ENCODE measurements at places on chromosomes 12 and 14. TPM values are rescaled to one million over a fixed set of nuclear protein-coding genes. Genes with fewer than 3 reads are reported as not detected.
A peak's percentile ranks its signal among the peaks of the same experiment; 100 is the strongest.

Gene AQP5
- 2.8 TPM for polyA plus RNA-seq

Gene TUBA1B
- polyA plus RNA-seq = 1,231 TPM

Gene PDZRN4
- 8.0 TPM for polyA plus RNA-seq

Gene CCDC38
- 0.24 TPM for polyA plus RNA-seq

Gene NAA25
- 26.9 TPM for polyA plus RNA-seq

DNA sequence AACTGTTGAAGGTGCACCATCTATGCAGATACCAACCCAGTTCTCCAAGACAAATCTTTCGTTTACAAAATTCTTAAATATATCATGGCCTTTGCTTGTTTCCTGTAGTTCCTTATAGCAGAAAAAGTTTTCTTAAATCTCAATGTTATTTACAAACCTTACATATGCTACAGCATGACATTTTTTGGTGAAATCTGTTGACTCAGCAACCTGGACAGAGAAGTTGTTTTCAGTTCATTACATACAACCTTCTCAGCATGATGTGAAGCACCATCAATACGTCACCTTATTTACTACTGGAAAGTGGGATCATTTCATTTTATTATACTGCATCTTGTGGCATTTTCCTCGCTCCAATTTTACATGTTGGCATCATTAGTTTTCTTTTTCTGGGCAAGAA, 231.9 kb downstream of the SLC16A7 start:
- no peak for DNase-seq

DNA sequence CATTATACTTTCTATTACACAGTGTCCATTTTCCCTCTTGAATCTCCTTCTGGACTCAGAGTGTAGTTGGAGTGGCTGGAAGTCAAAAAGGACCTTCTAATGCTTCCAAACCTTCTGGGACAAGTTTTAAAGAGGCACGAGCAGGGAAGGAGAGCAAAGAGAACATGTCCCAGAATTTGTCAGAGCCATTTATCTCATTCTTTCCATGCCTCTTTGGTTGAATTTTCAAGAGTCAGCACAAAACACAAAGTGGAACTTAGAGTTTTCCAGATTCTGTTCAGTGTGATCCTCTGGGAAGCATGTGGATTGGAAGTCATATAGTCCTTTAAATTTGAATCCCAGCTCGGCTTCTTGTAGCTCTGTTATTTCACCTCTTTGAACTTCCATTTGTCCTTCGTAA, 138.2 kb upstream of the PWP1 start:
- DNase-seq = no peak

GRCh38 chr12:113409462-113410124, 5.9 kb upstream of the SDS start:
- DNase-seq = no peak

GRCh38 chr12:91983935-91984334, 161.7 kb downstream of the BTG1 start:
- no peak for DNase-seq

DNA sequence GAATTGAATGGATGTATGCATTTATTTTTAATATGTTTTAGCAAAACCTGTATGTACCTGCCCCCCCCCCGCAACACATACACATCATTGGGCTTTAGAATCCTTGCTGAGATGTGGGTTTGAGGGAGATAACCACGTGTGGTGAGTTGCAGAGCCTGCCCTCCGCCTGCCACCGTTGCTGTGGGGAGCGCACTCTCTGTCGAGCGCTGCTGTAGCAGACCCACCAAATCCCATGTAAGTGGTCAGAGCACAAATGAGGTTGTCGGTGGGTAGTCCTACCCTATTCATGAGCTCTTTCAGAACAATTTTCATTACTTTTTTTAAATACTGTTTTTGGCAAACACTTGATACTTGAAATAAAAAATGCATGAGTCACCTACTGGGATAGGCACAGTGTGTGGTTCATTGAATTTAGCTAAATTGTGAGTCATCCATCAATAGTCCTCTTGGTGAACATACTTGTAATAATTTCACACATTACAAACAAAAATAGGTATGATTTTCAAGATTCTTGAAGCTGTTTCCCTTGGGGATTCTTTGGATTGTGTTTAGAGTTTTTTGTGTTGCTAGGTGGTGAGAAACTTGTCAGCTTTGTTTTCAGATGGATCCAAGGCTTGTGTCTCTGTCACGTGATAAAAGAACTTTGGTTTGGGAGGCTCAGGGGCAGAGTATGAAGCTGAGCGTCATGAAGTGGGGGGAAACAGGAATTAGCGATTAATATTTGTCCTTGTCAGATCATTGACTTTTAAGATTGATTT, 107.6 kb downstream of the PTCSC3 start:
- no peak for DNase-seq

DNA sequence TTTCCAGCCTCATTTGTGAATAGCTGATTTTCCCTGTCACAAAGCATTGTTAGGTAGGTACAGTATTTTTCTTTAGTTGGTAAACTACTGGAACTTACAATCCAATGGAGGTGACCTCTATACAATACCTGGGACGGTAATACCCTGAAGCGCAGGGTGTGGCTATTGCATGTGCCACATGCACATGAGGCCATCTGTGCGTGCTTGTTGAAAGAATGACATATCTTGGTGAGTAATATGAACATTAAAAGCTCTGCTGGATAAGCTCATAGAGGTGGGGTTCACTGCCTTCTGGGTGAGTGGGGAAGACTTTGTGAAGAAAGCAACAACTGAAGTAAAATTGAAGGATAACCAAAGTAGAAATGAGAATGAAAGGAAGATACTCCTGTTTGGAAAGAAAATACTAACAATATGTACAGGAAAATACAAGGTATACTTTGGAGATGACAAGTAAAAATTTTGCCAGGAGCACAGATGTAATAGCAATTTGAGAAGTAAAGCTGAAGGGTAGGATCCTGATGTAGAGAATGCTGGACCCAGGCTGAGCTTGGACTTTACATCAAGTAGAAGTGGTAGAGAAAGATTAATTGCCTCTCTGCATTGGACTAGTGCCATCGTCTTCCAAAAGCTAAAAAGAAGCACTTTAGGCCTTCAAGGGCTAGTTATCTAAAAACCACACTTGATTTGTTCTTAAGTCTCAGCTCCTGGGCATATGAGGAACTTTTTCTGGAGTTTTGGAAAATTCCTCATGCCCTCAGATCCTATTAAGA, 97.1 kb downstream of the SLC38A6 start:
- no peak for DNase-seq

- no peak for DNase-seq
These were observed 15.9 kb downstream of the FAM181A start for GRCh38 chr14:93943052-93943451.

DNA sequence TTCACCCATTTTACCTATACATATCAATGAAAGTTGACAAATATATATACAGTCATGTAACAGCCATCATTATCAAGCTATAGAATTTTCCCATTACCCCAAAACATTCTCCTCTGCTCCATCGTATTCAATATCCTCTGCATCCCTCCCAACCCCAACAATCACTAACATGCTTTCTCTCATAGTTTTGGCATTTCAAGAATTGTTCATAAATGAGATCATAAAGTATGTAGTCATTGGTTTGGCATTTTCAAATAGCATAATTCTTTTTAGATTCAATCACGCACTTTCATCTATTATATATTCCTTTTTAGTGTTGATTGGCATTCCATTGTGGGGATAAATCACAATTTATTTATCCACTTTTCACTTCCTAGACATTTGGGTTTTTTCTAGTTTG, 866.0 kb upstream of the TMEM132C start:
- no peak for DNase-seq

GRCh38 chr12:76216585-76217472, 131.4 kb downstream of the BBS10 start:
- DNase-seq = no peak

- DNase-seq = no peak
These were observed 8.8 kb downstream of the ALKBH2 start for GRCh38 chr12:109084425-109084824.

DNA sequence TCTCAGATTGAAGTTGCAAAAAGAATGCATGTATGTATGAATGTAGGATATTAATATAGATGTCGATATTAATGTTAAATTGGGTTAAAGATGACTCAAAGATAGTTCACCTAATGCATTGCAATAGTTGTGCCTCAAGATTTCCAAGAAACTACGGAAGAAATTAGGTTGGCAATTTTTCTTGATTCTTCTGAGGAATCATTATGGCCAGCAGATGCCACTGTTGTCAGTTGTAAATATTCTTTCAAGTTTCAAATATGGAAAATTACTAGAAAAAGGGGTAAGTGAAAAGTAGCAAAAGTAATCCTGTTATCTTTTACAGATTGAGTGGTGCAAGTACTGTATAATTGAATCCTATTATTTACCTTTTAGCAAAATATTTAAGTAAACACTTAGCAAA, 202.1 kb downstream of the ADAMTS20 start:
- DNase-seq = no peak

DNA sequence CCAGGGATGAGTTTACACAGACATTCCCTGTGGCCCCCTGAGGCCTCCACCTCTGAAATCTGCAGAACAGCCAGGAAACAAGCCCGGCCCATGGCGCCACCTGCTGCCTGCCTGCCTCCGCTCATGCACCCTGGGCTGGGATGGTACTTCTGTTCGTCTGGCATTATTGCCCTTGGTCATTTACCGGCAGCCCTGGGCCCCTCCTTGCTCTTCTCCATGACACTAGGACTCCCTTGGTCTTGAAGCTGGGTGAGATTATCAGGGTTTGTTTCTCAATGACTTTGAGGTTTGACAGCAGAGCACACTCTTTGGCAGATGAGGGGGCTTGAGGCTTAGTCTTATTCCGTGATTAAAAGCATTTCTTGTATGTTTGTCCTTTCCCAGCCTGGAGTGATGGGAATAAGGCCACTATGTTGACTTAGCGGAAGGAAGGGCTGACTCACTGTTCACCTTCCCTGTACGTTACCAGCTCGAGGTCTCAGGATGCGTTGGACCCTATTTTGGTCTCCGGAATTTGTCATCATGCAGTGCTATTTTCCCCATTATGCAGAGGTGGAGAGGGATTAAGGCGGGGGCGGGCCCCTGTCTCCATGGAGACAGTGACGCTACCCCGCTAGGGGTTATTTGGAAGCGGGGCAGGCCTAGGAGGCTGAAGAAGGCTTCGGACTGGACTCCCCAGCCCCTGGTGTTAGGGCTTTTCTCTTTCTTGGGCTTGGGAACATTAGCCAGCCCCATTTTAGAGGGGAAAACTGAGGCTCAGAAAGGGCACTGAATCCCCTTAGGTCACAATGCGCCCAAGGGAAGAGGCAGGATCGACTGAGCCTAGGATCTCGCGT, 706 bp upstream of the PEX5 start:
- DNase-seq = peak; percentile 67

GRCh38 chr14:75286313-75286712, 7.7 kb downstream of the FOS start:
- no peak for DNase-seq

GRCh38 chr12:102043928-102044327, 17.9 kb downstream of the WASHC3 start:
- DNase-seq = no peak

DNA sequence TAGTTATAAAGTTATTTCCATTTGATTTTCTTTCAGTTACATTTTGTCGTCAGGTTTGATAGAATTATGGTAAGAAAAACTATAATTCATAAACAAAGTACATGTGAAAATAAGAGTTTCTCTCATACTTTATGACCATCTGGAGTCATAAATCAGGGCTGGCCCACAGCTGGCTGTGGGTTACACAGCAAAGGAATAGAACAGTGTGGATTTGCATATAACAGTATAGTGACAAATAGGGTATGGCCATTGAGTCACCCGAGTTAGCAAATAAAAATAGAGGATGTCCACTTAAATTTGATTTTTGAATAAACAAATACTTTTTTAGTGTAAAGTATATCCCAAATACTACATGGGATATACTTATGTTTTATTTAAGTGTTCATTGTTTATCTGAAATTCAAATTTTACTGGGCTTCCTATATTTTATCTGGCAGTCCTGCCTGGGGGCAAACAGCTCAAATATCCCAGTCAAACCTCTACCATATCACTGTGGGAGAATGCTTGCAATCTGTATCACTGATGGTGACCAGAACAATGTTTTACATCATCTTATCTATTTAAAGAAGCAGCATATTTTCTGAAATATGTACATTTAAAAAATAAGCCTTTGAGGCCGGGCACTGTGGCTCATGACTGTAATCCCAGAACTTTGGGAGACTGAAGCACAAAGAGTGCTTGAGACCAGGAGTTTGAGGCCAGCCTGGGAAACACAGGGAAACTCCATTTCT, 65.5 kb downstream of the KSR2 start:
- DNase-seq = no peak

- DNase-seq = no peak
These were observed 22.0 kb downstream of the FGF6 start for GRCh38 chr12:4423528-4424195.

GRCh38 chr14:71122866-71123565, 215.8 kb downstream of the PCNX1 start:
- DNase-seq = no peak

GRCh38 chr12:104890476-104891096, 67.5 kb downstream of the SLC41A2 start:
- no peak for DNase-seq

- DNase-seq = peak; percentile 76
These were observed 756 bp downstream of the TULP3 start for GRCh38 chr12:2891240-2892053.

DNA sequence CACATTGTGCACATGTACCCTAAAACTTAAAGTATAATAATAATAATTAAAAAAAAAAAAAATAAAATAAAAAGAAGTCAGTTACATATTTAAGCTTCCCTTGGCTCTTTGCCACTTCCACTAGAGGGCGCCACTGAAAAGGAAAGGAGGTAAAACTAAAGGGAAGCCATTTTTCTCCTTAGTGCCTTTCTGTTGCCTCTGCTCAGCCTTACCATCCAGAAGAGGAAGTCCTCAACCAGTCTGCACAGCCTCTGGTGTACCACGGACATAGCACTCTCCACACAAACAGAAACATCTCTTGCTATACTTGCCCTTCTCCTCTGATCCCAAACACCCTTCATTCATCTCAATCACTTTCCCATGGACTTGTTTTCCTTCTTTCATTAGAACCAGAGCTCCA, 169.0 kb upstream of the EEA1 start:
- DNase-seq = no peak

DNA sequence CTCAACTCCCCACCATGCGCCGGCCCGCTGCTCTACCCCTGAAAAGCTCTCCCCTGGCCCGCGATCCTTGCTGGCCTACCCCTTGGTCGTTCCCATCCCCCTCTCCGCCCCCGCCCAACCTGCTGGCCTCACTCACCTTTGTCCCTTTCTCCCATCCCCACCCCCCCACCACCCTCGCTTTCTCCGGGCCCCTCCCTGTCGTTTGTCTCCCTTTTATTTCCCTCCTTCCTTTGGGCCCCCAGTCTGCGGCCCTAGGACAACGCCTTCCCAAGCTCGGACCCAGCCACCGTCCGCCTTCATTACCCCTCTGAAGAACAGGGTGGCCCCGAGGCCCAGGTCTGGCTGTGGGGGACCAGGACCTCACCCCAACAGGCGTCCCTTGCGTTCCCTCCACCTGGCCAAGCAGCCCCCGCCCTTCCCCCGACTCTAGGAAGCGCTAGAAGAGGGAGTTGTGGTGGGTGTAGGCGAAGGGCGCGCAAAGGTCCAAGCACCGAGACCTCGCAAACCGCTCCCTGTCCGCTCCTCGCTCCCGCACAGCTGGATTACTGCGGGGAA, 6.9 kb upstream of the SLC7A7 start:
- no peak for DNase-seq
